ENCODE measurements at places on chromosomes 16 and 17.

DNA sequence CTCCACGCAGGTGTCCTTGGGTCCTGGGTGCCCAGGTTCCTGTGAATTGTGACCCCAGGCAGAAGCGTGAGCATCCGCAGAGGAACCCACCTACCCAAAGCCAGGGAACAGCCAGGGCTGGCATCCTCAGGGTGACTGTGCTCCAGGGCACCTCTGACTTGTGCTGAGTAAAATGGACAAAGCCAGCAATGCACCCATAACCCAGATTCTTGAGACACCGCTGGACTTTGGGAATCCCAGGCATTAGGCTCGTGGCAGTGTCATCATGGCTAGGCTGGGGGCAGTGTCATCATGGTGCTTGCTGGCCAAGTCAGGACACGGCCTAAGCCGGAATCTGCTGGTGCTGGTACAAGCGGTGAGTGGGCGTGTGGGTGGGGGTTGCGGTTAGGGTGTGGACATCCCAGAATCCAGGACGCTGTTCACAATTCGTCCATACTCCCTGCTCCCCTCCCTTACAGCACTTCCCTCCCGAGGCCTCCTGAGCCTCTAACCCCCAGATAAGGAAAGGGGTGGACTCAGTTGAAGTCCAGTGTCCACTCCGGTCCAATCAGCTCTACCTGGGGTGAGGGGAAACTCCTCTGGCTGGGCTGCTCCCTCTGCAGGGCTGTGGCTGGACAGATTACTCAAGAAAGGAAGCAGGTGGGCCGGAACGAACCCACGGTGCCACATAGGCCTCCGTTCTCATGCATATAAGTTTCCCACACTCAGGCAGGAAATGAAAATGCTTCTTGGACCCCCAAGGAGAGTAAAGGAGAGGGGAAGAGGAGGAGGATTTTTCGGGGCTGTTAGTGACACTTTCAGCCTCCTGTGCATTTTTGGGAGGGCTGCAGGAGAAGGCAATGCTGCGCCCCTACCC, 138.9 kb downstream of the SEC14L1 start:
- DNase-seq = no peak

- DNase-seq = no peak
These were observed 49.7 kb downstream of the SMG6 start for GRCh38 chr17:2253768-2254406.

GRCh38 chr16:81813648-81814047, 34.6 kb downstream of the PLCG2 start:
- DNase-seq = no peak

DNA sequence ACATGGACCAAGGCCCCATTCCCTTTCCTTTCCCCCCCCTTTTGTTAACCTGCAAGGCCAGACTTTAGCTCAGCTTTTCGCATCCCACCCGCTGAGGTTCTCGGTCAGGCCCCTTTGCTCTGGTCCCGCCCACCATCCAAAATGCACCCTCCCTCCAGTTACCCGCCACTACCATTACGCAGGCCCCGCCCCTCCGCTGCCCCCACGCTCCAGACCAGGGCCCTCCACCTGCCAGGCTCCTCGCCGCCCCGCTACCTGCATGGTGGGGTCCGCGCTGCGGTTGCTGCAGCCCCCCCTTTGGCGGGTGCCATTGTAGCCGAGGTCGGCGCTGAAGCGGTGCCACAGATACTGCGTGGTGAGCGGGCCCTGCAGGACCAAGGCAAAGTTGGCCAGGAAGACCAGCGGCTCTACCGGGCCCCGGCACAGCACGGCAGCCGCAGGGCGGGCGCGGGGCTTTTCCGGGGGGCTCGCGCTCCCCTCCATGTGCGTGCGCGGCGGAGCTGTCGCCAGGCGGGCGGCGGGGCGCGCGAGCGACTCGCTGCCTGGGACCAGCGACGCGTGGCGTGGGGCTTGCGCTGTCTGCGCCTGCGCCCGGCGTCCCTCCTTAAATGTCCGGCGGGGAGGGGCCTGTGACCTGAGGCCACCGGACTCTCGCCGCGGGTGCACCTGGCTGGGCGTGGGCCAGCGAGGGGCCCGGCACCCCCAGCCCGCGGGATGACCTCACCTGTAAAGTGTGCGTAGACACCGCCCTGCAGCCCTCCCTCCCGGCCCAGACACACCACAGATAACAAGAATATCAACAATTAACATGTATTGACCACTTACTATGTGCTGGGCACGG, at the start of gene SLC46A1:
Gene SLC46A1, minus strand, starts transcription at position 581 of the 841 bp plus-strand sequence. Its CDS starts 98 bp downstream, at position 483.
- DNase-seq = no peak

DNA sequence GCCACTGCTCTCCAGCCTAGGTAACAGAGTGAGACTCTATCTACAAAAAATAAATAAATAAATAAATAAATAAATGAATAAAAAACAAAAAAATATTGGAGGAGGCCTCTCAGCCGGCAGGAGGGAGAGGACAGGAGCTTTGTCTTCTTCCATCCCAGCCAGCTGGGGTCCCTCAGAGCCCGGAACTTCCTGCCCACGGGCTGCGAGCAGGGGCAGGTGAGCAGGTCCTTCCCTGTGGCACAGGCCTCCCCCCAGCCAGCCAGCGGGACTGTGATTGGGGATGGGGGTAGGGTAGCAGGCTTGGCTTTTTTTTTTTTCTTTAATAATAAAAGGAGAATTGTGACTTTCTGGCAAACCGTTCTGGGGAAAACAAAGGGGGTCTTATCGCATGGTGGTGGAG, 10.1 kb downstream of the SMTNL2 start:
- DNase-seq = no peak

DNA sequence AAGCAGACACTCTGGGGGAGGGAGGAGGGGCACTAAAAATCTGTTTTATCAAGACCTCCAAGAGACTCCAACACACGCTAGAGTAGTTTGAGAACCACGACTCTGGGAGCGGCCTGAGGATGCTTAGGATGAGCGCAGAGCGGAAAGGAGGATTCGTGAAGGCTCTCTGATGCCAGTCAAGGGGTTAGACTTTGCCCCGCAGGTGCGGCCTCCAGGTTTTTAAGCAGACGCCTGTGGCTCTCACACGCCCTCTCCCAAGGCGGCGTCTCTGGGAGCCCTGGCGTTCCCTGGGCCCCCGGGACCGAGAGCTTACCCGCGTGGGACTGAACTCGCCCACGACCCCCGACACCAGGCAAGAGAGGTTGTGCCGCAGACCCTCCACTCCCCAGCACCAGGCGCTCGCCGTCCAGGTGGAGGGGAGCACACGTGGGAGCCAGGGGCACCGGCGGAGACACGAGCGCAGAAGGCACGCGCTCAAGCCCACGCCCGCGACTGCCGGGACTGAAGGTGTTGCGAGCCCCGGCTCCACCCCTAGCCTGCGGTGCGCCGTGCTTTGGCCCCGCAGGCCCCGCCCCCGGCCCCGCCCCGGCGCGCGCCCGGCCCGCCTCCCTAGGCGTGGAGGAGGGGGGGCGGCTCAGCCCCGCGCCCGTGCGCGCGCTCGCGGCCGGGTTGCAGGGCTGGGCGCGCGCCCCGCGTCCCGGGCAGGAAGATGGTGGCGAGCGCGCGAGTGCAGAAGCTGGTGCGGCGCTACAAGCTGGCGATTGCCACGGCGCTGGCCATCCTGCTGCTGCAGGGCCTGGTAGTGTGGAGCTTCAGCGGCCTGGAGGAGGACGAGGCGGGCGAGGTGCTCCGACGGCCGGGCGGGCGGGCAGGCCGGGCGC, at the start of gene XYLT2:
Gene XYLT2, plus strand, starts transcription at position 695 of the 881 bp plus-strand sequence. Its CDS starts 15 bp downstream, at position 710.
- peak; percentile 83 for DNase-seq

DNA sequence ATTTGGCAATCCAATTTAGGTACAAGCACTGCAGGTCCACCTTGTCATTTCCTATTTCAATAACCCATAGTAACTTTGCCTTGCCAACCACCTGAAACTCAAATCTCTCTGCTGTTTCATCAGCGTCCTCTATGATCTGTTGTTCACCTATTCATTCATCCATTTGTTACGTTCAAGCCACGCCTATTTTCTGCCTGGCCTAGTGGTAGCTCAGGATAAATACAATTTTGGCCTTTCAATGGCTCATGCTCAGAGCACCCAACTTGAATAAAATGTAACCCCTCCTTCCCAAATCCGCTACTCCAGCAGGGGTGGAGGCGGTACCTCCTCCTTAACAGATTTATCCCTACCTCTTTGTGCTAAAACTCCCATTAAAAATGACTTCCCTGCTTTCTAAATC, 3.6 kb upstream of the FBXO47 start:
- no peak for DNase-seq

DNA sequence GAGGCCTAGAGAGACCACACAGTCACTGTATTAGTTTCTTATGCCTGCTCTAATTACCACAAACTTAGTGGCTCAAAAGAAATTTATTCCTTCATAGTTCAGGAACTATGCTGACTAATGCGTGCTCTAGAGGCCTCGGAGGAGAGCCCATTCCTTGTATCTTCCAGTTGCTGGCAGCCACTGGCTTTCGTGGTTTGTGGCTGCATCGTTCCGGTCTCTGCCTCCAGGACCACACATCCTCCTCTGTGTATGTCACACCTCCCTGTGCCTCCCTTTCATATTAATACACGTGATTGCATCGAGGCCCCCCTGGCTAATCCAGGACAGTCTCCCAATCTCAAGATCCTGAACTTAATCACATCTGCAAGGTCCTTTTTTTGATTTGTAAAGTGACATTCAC, 16.9 kb upstream of the MYLK3 start:
- peak; percentile 59 for DNase-seq

DNA sequence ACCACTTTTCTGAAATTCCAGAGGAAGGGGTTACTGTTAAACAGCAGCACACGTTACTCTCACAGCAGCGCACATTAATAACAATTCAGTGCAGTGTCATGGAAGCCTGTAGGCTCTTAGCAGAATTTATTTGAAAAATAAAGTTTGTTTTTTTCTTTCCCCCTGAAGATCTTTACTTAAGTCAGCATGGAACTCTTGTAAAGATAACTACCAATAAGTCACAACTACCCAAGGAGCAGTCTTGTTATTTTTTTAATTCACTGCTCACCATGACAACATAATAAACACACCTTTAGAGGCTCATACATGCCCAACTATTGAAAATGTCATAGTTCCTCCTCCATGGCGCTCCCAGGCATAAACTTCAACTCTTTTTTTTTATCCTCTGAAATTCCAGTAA, 31.8 kb upstream of the PSMD7 start:
- DNase-seq = no peak

- DNase-seq = peak; percentile 5
These were observed 438.9 kb downstream of the KCNJ2 start for GRCh38 chr17:70608193-70608592.

DNA sequence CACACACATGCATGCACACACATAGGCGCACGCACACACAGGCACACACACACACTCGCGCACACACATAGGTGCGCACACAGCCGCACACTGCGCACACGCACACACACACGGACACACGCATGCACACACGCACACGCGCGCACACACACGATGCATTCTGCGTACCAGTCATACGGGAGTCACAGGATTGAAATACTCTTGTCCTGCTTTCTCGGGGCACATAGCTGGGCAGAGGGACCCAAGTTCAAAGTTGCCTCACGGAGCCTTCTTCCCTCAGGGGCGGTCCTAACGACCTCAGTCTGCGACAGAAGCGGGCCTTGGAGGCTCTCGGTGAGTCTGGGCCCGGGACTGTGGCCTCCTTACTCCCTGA, 56.0 kb downstream of the MRM1 start:
- DNase-seq = no peak

GRCh38 chr16:71461686-71462648, at the start of gene ZNF23:
ZNF23 (minus strand) TSS chr16:71462247; CDS start chr16:71456796, 5,451 bp downstream.
- DNase-seq = peak; percentile 70

GRCh38 chr16:76278980-76279379, 1.8 kb downstream of the CNTNAP4 start:
- peak; percentile 14 for DNase-seq

DNA sequence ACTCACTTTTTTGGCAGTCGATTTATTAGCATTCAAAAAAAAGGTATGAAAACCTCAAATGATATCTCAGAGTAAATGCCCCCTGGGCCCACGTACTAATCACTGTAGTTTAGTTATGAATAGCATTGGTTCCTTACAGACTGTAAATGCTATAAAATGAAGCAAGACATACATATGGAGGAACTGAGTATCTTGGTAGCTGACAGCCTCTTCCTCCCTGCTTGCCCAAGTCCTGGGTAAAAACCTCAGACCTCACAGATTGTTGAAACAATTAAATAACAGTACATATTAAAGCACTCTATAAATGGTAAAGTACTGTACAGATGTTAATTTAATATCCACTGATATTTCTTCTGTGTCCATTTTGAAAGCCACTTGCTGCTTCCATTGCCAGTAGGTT, 33.2 kb upstream of the ABCC11 start:
- no peak for DNase-seq

DNA sequence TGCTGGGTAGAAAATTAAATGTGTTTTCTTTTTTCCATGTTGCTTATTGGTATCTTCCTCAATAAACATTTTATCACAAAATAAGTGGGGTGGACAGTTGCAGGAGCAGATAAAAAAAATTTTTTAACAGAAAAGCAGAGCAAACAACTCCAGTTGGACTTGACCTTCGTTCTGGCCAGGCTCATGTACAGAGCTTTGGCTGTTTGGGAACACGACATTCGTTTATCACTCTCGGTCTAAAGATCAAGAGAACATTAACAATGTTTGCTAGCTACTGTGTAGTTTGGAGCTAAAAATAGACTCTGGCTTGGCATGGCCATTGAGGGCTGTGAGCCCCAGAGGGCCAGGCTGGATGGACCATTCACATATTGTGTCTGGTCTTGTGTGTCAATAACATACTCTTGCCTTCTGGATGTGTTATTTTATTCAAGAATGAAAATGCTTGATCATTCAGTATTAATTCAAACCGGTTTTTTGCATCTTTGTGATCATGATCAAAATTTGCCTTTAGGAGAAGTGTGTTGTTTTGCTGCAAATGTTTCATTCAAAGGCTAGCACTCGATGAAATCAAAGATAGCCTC, 56.6 kb downstream of the TMEM186 start:
- DNase-seq = no peak

DNA sequence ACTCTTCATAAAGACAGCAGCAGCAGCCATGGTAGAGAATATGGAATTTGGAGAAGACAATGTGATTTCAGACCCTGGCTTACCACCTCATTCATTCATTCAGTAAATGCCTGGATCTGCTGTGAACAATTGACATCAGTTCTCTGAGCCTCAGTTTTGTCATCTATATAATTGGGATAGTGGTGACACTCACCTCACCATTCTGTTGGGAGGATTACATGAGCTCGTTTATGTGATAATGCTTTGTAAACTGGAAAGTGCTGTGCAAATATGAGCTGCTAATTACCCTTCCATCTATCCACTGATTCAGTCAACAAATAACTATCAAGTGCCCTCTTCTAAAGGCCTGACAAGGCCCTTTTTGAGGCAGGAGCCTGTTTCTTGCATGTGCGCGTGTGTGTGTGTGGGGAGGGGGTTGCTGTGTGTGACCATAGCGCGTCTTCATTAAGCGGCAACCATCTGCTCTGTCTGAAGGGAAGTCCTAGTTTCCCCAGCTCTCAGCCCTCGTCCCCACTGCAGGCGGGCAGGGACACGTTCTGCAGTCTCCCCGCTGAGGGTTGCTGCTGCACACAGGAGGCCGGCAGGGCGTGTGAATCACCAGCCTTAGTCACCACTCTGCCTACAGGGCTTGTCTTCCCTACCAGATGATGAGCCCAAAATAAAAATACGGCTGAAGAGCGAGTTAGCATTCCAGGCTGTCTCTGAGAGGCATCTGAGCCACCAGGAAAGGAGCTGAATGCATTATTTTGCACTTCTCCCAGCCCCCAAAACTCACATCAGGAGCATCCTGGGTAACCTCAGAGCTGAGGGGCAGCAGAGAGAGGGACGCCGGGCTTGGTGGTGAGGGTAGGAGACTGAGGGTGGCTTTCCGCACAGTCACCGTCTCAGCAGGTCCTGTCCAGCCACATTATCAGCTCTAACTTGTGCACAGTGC, 19.9 kb downstream of the ARL4D start:
- peak; percentile 91 for DNase-seq

- DNase-seq = peak; percentile 82
These were observed at the start of gene ALDOC for GRCh38 chr17:28576758-28577465. ALDOC (minus strand) TSS chr17:28576895; CDS start chr17:28575532, 1,363 bp downstream.

All from LHCN-M2 (cell line).